ENCODE measurements at places on chromosomes 6 and 20. TPM values are rescaled to one million over a fixed set of nuclear protein-coding genes. Genes with fewer than 3 reads are reported as not detected.

Gene PRR18
- not detected for total RNA-seq

Gene C6orf58
- total RNA-seq = not detected

Gene GJA1
- not detected for total RNA-seq

Gene TRIM10
- total RNA-seq = not detected

Gene PRSS35
- total RNA-seq = 0.44 TPM

Gene TMEM217
- 0.22 TPM for total RNA-seq

Gene GCNT2
- 2.7 TPM for total RNA-seq

Gene MUC21
- not detected for total RNA-seq

Gene HLA-DOA
- 9.3 TPM for total RNA-seq

Gene MAPK13
- total RNA-seq = 38.2 TPM

Gene SLC17A9
- total RNA-seq = 5.3 TPM

Gene DEFB132
- total RNA-seq = not detected

Gene GABRR1
- total RNA-seq = not detected

Gene CST5
- not detected for total RNA-seq

Gene HLA-DMA
- 25.6 TPM for total RNA-seq

Gene OPN5
- not detected for total RNA-seq

Gene SOBP
- total RNA-seq = 0.46 TPM

Gene RSPO4
- 0.98 TPM for total RNA-seq

Gene PBOV1
- not detected for total RNA-seq

Gene MYLK2
- total RNA-seq = not detected

Gene ENPP5
- total RNA-seq = 0.38 TPM

Gene GRM1
- total RNA-seq = not detected

Gene PHACTR2
- 46.6 TPM for total RNA-seq

Gene DYNLT2
- total RNA-seq = 2.7 TPM

Gene PSMB9
- total RNA-seq = 154 TPM

Gene RIMS1
- total RNA-seq = not detected

Gene PAQR8
- total RNA-seq = 35.2 TPM

Gene BPIFB1
- 0.76 TPM for total RNA-seq

Gene TXLNB
- total RNA-seq = 0.72 TPM

Gene SRPK1
- total RNA-seq = 43.2 TPM

Gene CST1
- total RNA-seq = not detected

Gene POU3F2
- total RNA-seq = not detected

Gene B3GAT2
- not detected for total RNA-seq

Gene IP6K3
- not detected for total RNA-seq

Gene IL17F
- not detected for total RNA-seq

Gene ARMH2
- total RNA-seq = 3.7 TPM

Gene RRAGD
- 4.6 TPM for total RNA-seq

Gene ID4
- not detected for total RNA-seq

Gene FKBP5
- total RNA-seq = 63.9 TPM

Gene PERP
- total RNA-seq = 6.2 TPM

Gene KCNQ2
- total RNA-seq = 0.49 TPM

Gene TMEM63B
- total RNA-seq = 18.9 TPM

Gene HS3ST5
- total RNA-seq = not detected

Gene CAP2
- total RNA-seq = not detected

Gene CHD6
- 72.4 TPM for total RNA-seq

Gene DEFB119
- total RNA-seq = not detected

Gene GINS1
- 1.1 TPM for total RNA-seq

Gene SAMD10
- 17.7 TPM for total RNA-seq

Gene NKX2-4
- not detected for total RNA-seq

Gene LINC00237
- not detected for total RNA-seq

Gene C6orf52
- 1.5 TPM for total RNA-seq

Gene MDFI
- not detected for total RNA-seq

Gene SAMD3
- 38.5 TPM for total RNA-seq
